ENCODE measurements at places on chromosomes 2 and 18.

DNA sequence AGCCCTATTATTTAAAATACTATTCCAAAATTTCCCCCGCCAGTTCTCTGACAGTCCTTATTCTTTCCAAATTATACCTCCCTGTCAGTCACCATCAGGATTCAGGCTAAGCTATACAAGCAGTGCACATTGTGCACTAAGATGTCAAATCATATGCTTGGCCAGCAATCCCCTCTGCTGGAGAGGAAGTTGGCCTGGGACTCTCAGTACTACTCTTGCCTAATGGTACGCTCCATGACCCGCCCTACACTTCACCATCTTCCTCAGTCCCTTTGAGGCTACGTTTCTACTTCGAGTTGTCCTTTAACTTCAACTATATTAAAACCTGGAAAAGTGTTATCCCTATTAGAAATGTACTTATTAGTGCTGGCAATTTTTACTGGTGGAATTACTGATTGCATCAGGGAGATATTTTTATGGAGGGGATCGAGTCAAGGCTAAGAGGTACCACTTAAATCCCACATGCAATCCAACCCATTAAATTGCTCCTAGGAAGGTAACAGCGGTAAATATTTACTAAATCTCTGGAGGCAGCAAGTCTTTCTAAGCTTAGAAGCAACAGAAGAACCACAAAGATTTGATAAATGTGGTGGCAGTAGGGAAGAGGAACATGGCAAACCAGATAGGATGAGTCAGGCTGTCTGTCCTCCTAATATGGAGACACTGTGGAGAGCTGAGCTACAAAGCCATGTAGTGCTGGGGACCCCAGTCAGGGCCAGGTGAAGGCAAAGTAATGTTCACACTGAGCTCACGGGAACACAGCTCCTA, 2.7 kb downstream of the USP40 start:
- DNase-seq = no peak

DNA sequence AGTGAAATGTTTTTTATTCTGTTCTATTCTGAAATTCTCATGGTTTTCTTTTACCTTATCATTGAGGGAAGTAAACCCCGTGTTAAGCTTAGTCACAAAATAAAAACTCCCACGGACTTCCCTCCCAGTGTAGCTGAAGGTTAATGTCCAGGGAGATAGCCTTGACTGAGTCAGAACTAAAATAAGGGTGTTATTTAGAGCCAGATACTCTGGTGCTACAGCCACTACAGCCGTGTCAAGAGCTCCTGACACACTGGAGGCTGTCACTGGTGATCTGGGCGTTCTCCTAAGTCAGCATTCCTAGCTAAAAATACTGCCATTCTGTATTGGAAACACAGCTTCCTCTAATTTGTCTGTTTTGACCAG, 82.0 kb upstream of the RANBP2 start:
- DNase-seq = no peak

GRCh38 chr2:102094917-102095316, 47.6 kb upstream of the IL1R1 start:
- no peak for DNase-seq

GRCh38 chr2:217256251-217256650, 396.4 kb upstream of the TNP1 start:
- no peak for DNase-seq

GRCh38 chr2:25227576-25227975, 59.2 kb upstream of the POMC start:
- no peak for DNase-seq

GRCh38 chr2:71727562-71727961, 274.2 kb downstream of the DYSF start:
- DNase-seq = no peak

- peak; percentile 30 for DNase-seq
Observed at GRCh38 chr2:28678175-28678855, 73.3 kb upstream of the PPP1CB start.

DNA sequence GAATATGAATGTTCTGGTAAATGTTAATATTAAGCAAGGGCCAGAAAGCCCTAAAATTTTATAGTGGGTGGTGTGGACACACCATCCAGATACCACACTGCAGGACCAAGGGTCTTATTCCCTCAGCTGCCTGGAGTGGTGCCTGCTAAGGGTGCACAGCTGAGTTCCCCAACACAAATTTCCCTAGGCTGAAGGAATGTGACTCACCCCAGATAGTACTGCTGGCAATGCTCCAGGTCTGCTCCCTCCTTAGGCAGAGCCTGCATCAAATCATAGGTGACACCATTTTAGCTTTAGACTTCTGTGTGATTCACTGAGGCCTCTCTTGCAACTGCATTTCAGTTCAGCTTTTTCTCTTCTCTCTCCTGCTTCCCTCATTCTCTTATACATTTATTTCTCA, 321.1 kb downstream of the SATB2 start:
- DNase-seq = no peak

GRCh38 chr2:70962211-70962884, 16.1 kb upstream of the ANKRD53 start:
- DNase-seq = no peak

DNA sequence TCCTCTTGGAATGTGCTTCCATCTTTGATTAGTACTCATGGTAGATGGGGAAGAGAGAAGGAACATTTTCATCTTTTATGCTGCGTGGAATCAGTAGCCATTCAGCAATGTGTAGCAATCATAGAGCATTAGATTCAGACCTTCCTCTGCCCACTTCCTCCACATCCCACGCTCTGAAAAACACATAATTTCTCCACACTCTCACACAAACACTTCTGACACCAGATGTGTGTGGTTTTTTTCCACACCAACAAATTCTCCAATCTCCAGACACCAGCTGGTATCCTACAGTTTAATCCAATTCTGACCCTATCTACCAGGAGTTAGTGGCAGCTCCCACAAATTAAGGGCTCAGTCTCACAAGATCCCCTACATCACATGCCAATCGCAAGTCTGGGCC, 103.3 kb downstream of the AOX1 start:
- no peak for DNase-seq

GRCh38 chr18:35028536-35028935, 12.7 kb upstream of the MAPRE2 start:
- DNase-seq = no peak

GRCh38 chr2:3487432-3487831, 31.9 kb downstream of the ADI1 start:
- DNase-seq = no peak

DNA sequence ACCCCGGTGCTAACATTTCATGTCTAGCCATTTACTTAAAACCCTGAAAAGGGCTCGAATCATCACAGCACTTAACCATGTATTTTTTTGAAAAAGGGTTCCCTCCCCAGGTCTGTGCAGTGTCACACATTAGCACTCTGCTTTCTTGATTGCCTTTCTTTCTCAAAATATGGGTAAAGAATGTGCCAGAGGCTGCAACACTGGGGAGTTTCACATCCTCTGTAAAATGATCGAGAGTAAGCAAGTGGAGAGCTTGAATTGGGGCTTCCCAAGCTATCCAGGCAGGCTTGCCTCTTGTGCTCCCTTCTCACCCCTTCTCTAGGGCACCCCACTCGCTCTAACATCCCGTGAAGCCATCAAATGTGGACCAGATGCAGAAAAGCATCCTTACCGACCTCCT, 177.0 kb upstream of the CCDC68 start:
- DNase-seq = no peak

DNA sequence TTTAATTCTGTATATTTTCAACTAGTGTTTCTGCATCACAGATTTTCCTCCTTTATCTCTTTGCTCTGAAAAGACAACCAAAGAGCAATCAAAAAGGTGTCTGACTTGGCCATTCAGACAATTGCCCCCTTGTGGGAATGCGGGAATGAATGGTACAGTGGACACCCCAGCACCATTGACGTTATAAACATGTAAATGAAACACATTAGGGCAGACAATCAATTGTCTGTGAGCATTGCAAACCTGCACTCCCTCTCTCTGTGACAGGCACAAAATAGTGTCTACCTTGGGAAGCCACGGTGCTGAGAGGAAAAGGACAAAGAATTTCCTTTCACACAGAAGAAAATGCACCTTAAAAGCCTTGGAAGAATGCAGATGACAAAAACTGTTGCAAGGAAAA, 8.0 kb downstream of the ZEB2 start:
- peak; percentile 55 for DNase-seq

GRCh38 chr2:111622859-111623258, 261.1 kb downstream of the ANAPC1 start:
- DNase-seq = no peak

GRCh38 chr2:156445296-156446220, 9.4 kb downstream of the GPD2 start:
- no peak for DNase-seq

GRCh38 chr2:212733273-212733672, 194.7 kb upstream of the ERBB4 start:
- DNase-seq = no peak

- no peak for DNase-seq
Observed at GRCh38 chr2:123073371-123073770, 951.7 kb upstream of the CNTNAP5 start.

GRCh38 chr2:159735648-159736047, 23.3 kb downstream of the MARCHF7 start:
- DNase-seq = no peak

DNA sequence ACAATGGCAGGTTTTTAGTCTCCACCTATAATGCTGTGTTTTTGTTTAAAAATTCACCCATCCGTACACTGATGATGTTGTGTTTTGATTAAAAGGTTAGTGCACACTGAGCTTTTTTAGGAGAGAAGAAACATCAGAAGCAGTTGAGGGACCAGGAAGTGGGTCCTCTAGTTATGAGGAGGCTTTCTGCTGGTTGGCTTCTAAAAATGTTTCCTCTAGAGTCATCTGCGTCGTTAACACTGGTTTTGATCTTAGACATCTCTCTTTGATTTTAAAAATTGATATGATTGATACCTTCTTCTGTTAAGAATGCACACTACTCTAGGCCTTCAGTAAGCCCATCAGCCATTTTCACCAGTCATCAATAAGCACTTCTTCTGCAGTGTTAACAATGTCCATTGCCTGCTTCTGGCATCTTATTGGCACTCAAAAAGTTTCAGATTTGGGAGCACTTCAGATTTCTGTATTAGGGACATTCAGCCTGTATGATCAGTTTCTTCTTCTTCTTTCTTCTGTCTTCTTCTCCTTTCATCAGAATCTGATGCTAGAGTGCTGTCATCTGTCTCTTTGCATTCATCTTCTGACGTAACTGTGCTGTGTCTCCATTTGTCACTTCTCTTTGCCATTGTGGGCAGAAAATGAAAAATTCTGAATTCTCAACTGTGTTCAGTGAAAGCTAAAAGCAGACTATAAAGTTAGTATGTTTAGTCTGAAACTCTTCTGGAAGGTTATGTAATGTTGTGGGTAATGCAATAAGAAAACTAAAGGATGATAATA, 56.3 kb downstream of the PHLPP1 start:
- DNase-seq = no peak

GRCh38 chr2:128545829-128546228, 227.2 kb upstream of the HS6ST1 start:
- no peak for DNase-seq

DNA sequence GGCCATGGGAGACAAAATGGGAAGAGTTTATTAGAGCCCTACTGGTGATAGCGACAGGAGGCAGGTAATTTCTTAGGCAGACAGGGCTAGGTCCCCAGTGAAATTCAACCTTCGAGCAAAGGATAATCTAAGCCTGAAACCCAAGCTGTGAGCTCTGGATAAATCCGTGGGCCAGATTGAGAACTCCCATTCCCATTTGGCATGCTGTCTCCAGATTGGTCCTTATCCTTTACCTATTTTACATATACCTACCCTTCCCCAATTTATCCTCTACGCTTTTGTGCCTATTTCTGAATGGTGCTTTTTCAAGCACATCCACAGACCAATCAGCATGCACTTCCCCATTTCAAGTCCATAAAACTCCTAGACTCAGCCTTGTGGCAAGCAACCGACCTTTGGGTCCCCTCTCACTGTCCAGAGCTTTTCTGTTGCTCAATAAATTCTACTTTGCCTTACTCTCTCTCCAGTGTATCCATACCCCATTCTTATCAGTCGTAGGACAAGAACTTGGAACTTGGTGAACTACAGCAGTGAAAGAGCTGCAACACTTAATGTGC, 268.0 kb downstream of the MYCN start:
- no peak for DNase-seq

GRCh38 chr2:176328149-176328548, 58.9 kb downstream of the MTX2 start:
- DNase-seq = no peak

GRCh38 chr2:47535996-47536395, 133.0 kb downstream of the MSH2 start:
- DNase-seq = no peak

DNA sequence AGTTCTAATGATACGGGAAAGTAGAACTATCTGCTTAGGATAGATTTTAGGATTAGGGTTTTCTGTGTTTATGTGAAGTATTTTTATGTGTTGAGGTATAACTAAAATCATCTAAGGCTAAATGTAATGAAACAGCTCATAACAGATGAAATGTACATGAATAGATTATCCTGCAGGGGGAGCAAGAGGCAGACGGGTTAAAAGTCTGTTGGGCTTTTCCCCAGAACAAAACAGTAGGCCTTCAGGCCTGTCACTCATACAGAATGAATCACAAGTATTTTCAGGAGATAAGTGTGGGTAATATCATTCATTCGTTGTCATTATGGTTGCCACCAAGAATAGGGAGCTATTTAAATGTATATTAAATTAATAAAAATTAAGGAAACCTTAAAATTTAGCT, 107.9 kb upstream of the IL1R2 start:
- peak; percentile 54 for DNase-seq

- no peak for DNase-seq
Observed at GRCh38 chr2:41378420-41378819, 669.4 kb upstream of the PKDCC start.

GRCh38 chr2:208359632-208359986, 47.0 kb upstream of the PTH2R start:
- no peak for DNase-seq

- DNase-seq = no peak
Observed at GRCh38 chr2:59018737-59019136, 777.6 kb upstream of the FANCL start.

DNA sequence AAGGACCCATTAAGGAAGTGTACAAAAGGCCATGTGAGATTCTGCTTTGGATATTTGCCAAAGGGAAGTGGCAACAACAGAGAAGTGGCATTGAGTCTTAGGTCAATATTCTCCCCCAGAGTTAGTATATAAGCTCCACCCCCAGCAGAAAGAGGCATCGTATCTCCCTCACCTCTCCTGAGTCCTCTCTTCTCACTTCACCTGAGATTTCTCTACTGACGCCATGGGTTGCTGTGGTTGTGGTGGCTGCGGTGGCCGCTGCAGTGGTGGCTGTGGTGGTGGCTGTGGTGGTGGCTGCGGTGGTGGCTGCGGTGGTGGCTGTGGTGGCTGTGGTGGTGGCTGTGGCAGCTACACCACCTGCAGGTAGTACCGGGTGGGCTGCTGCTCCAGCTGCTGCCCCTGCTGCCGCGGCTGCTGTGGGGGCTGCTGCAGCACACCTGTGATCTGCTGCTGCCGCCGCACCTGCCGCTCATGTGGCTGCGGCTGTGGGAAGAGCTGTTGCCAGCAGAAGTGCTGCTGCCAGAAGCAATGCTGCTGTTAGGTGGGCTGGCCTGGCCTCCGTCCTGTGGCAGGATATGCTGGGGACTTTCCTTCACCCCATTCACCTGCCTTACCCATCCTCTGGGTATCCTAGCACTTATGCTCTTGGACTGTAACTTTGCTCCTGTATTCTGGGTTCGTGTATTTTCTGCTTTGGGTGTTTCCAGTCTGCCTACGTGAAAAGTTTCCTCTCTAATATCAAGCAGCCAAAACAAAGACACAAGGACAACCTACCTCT, 5.9 kb downstream of the SCYGR3 start:
- DNase-seq = no peak

- DNase-seq = no peak
Observed at GRCh38 chr18:29172756-29173067, 995.8 kb upstream of the CDH2 start.

GRCh38 chr2:180583441-180584140, 396.8 kb upstream of the UBE2E3 start:
- no peak for DNase-seq

GRCh38 chr2:171208657-171209056, 48.0 kb upstream of the TLK1 start:
- no peak for DNase-seq
